GM12892 (cell line): ENCODE measurements at places on chromosomes 6 and 20.

DNA sequence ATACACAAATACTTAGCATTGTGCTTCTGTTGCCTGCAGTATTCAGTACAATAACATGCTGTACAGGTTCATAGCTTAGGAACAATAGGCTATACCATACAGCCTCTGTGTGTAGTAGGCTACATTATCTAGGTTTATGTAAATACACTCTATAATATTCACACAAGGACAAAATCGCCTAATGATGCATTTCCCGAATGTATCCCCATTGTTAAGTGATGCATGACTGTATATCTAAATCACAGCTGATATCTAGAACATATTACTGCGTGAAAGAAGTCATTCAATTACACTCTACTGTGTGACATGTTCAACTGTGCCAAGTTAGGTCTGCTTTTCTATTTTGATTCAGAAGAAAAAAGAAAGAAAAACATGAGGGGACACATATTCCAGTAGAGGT, 633.5 kb downstream of the RFPL4B start:
- no peak for DNase-seq

DNA sequence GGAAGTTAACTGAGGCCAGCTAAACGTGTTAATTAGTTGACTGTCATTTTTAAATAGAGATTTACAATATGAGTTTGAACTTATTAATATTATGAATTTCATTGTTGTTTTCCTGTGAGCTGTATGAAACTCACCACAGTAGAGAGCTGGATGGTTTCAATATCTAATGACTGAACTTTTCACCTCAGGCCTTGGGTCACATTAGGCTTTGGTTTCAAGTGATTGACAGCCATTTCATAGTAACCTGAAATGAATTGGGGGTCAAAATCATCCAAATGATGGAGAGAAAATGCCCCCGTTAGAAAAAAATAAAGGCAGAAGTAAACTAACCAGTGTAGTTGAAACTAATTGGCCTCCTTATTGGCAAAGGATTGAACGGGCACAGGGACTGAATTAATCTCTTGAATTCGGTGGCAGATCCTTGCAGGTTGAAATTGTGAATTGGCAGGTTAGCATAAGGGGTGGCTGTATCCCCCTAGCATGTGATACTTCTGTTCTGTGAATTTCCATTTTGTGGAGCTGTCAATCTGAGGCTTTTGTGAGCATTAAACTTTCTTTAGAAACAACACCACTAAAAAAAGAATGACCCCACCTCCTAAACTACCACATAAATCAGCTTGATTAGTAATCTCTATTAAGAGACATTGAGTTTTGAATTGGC, 155.1 kb upstream of the MMS22L start:
- DNase-seq, result no peak

DNA sequence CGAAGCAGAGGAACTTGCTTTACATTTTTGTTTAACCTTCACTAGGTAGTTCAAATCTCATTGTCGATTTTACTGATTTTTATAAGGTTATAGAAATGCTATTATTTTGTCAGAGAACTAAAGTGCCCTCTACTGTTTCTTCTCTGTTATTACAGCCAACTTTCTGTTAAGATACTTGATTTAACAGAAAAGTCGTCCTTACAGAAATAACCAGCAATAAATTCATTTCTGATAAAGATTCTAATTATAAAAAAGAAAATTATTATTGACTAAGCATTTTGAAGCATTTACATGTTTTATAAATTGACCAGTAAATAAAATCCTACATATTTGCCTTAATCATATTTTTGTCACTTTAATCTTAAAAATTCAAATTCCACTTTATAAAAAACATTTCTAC, 60.8 kb downstream of the OGFRL1 start:
- DNase-seq, result no peak

DNA sequence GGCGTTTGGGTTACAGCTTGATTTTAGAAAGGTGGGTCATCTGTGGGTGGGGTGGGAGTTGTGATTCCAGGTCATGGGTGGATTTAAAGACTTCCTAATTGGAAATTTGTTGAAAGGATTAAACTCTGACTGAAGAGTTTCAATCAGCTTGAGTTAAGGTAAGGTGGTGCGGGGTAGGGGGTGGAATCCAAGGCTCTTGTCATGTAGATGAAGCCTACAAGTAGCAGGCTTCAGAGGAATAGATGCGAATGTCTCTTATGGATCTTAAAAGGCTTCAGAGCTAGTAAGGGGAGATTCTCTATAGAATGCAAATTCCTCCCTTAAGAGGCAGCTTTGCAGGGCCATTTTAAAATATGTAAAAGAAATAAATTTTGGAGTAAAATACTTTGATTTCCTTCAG, 645.3 kb downstream of the FRK start:
- no peak for DNase-seq

DNA sequence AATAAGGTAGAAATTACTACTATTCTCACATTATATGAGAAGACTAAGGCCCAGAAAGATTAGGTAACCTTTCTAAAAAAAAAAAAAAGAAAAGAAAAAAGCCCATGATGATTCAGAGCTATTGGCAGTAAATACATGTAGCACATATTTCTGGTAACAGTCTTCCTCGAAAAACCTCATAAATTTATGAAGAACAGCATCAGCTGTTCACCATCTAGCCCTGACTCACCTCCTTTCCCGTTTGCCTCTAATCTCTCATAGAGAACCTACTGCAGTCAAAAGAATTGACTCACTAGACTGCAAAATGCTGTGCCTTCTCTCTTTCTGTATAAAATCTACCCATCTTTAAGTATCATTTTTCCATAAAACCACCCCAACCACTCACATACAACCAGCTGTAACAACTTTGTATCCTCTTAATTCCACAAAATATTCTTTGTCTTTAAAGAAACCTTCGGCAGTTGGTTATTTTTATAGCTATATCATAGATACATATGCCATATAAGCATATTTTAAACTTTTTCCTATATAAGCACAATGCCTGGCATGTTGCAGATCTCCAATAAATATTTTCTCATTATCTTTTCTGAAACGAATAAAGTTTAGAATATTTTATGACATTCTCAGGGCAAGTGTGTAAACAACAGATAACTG, 152.7 kb upstream of the ENPP5 start:
- no peak for DNase-seq

DNA sequence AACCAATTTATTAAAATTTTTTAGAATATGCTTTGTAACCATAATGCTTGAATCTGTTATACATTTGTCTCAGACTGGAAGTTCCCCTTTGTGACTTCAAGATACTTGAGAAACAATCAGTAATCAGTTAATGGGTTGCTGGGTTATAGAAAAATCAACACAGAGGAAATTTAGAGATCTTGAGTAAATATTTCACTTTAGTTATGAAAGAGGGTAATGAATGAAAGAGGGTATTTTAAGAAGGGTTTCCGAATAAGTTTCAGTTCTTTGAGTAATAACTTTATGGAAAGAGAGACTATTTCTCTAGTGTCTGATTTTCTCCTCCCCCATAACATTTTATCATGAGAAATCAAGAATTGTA, 21.4 kb downstream of the ZFAND3 start:
- DNase-seq, result no peak

- DNase-seq, result no peak
Measured at GRCh38 chr20:5511930-5512329, 195.2 kb upstream of the PROKR2 start.
